Activated naive CD4-positive, alpha-beta T cell treated with anti-CD3 and anti-CD28 coated beads for 36 hours (primary cell): ENCODE measurements at places on chromosomes 1 and 21. TPM values are rescaled to one million over a fixed set of nuclear protein-coding genes. Genes with fewer than 3 reads are reported as not detected.

GRCh38 chr1:115051850-115052249 is 22.2 kb downstream of the TSHB start:
- DNase-seq, result no peak

Gene OR2T29
- not detected for total RNA-seq

Gene LCE2C
- total RNA-seq, result not detected

Gene VPS26C
- total RNA-seq, result 51.0 TPM

Gene PROK1
- total RNA-seq, result not detected
